ENCODE measurements at places on chromosomes 11 and 22.

GRCh38 chr11:120217941-120218694, 7.3 kb downstream of the OAF start:
- no peak for DNase-seq

- peak; percentile 45 for DNase-seq
These were observed 847 bp downstream of the ME3 start for GRCh38 chr11:86671531-86672006.

DNA sequence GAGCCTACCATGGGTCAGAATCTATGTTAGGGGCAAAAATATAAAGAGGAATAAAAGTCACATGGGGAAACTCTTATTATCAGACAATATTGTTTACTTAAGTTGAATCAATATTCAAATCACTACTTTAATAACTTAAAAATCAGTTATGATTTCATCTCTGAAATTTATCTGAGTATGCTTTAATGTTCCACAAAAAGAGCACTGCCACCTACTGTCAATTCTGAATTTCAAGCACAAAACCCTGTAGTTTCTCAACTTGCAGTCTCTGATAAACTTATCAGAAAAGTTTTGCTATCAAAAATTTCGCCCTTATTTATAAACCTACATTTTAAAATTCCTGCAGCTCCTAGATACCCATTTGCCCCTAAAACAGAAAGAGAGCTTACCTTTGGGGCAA, 47.3 kb downstream of the RDX start:
- DNase-seq, result no peak

DNA sequence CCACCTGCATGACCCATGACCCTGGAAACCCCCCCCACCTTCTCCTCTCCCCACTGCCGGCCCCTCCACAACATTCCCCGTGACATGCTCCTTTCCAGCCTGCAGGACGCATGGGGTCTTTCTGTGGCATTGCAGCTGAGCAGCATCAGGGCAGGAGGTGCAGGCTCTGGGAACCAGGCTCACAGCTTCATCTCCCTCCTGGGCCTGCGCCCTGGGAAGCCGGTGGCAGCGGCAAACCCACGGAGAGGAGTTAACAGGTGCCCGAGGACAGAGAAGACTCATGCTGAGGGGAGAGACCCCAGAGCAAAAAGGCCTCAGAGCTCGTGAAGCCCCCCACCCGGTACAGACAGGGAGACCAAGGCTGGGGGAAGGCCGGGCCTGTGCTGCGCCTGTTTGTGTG, 32.2 kb downstream of the CDKN1C start:
- no peak for DNase-seq

GRCh38 chr11:61616434-61616833, 35.6 kb upstream of the SYT7 start:
- DNase-seq, result peak; percentile 25
